Thoracic aorta (tissue), 2 donors: ENCODE measurements at places on chromosomes 6 and 20.

DNA sequence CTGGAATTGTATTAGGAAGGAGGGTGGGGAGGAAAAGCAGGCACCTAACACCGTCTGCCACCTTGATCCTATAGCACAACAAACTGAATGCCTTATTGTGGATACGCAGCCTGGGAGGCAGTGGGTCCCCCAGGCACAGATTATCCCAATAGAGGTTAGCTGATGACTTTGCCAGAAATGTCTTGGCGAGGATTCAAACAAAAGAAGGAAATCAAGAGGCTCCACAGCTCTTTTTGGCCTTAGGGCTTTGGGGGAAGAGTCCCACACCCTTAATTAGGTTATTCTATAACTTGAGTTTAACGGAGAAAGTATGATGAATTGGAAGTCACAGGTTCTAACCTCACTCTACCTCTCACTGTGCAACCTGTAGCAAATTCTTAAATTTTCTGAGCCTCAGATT lies 102.0 kb downstream of the MRPL14 start:
- no peak for DNase-seq

DNA sequence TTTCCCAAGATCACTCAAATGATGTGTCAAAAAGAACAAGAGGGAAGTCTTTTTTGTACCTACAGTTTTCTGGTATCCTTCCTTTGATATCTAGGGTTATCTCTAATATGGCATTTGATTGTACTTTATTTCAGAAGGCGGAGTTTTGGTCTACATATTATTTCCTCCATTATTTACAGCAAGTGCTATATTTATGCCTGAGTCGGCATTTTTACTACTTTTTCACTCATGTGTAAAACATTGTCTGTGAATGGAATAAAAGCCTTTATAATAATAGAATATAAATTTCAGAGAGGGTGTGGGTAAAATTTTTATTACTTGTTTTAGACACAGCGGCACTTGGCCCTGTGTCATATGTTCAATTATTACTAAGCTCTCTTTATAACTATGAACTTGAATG lies 398.4 kb downstream of the BCKDHB start:
- DNase-seq: no peak

- DNase-seq: no peak
Observed at GRCh38 chr20:25258828-25259227, 10.9 kb downstream of the PYGB start.

DNA sequence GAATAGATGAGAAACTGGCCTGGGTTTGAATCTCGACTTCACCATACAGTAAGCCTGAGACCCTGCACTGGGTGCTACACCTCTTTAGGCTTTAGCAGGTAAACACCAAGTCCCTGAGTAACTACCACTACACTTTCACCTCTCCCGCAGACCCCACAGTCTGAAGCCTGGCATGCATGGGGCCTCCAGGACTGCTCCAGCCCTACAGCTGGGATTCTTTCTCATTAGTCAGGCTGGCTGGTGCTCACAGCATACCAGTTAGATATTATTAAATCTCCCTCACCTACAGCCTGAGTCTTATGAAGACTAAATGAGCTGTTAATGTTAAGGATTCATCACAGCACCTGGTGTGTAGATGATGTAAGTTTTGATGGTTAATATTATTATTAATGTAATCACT lies 388.7 kb downstream of the ARHGAP18 start:
- no peak for DNase-seq

GRCh38 chr20:50034567-50035180 lies 51.9 kb downstream of the SNAI1 start:
- peak; percentile 59 for DNase-seq

GRCh38 chr6:130020073-130020906 lies 1.9 kb downstream of the L3MBTL3 start:
- DNase-seq: no peak

DNA sequence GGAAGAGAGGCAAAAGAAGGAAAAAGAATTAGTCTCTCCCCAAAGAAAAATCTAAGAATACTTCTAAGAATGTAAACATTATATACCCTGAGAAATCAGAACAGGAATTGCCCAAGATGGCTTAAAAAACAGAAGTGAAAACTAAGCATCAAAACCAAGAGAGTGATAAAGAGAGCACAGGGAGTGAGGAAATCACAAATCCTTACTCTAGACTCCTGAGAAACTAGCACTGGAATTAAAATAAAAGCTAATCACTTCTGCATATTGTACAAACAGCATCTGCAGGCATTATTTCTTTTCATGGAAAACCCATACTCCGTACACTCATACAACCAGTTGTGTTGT lies 285.7 kb downstream of the BTBD9 start:
- DNase-seq: no peak

GRCh38 chr6:95530176-95530819 lies 47.0 kb upstream of the MANEA start:
- no peak for DNase-seq

DNA sequence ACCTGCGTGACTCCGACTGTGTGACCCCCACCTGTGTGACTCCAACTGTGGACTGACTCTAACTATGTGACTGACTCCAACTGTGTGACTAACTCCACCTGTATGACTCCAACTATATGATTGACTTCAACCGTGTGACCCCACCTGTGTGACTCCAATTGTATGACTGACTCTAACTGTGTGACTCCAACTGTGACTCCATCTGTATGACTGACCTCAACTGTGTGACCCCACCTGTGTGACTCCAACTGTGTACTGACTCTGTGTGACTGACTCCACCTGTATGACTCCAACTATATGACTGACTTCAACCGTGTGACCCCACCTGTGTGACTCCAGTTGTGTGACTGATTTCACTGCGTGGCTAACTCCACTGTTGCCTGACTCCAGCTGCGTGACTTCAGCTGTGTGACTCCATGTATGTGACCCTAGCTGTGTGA lies 38.6 kb downstream of the SYNJ2 start:
- no peak for DNase-seq

- DNase-seq: no peak
Observed at GRCh38 chr20:46145713-46146112, 27.6 kb downstream of the CD40 start.

DNA sequence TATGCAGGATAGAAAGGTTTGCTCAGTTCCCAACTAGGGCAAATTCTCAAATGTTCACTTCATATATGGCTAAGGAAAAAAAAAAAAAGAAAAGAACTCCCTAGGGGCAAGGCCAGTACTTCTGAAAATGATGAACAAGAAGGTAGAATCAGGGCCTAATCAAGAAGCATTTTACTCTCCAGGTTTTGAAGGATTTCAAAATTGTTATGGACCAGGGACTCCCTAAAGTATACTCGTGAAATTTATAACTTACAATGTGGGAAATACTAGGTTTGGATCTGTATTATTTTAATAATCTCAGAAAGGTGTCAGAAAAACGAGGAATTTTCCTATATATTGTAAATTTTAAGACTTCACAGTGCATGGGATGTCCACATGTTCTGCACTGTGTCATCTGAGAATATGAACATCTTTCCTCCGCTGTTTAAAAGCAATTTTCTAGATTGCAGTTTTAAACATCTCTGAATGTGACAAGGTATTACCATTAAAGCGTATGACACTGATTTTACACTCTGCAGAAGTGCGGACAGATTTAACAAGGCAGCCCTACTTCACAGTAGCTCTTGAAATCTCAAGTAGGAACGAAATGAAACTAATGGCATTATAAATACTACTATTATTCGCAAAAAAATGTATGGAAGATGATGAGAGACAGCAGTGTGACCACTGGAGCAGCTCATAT lies 14.0 kb downstream of the PLAGL1 start:
- DNase-seq: no peak
